ENCODE measurements at places on chromosomes 11 and 22.
A peak's percentile ranks its signal among the peaks of the same experiment; 100 is the strongest.

- DNase-seq: no peak
Observed at GRCh38 chr11:19756675-19757475, 44.2 kb downstream of the NAV2 start.

GRCh38 chr11:106765469-106766258 lies 252.6 kb downstream of the GUCY1A2 start:
- DNase-seq: no peak

DNA sequence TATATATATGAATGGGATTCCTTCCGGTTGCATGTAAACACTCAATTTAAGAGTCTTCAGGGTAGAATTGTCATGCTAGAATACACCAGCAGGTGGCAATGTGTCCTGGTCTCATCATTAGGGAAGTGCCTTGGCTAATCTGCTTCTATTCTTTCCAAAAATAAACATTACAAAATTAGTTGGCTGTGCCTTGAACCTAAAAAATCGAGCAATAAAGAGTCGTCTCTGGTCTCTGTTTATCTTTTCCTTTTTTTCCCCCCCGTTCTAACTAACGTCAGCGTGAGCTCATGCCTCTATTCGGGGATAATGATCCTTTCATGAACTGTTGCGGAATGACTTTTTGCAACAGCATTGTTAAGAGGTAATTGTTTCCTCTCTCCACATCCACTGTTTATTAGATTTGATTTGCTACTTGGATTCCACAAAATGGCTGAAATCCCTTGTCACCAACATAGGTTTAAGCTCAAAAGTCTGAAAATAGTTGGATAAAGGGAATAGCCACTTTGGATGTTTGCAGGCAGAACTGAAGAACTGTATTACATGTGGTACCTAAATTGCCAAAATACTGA lies 1.2 kb upstream of the ARHGEF12 start:
- DNase-seq: peak; percentile 82

DNA sequence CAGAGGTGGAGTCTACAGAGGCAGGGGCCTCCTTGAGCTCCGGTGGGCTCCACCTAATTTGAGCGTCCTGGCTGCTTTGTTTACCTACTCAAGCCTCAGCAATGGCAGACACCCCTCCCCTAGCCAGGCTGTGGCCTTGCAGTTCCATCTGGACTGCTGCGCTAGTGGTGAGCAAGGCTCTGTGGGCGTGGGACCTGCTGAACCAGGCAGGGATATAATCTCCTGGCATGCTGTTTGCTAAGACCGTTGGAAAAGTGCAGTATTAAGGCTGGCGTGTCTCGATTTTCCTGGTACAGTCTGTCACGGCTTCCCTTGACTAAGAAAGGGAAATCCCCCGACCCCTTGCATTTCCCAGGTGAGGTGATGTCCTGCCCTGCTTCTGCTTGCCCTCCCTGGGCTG lies 77.7 kb downstream of the GDPD4 start:
- no peak for DNase-seq

DNA sequence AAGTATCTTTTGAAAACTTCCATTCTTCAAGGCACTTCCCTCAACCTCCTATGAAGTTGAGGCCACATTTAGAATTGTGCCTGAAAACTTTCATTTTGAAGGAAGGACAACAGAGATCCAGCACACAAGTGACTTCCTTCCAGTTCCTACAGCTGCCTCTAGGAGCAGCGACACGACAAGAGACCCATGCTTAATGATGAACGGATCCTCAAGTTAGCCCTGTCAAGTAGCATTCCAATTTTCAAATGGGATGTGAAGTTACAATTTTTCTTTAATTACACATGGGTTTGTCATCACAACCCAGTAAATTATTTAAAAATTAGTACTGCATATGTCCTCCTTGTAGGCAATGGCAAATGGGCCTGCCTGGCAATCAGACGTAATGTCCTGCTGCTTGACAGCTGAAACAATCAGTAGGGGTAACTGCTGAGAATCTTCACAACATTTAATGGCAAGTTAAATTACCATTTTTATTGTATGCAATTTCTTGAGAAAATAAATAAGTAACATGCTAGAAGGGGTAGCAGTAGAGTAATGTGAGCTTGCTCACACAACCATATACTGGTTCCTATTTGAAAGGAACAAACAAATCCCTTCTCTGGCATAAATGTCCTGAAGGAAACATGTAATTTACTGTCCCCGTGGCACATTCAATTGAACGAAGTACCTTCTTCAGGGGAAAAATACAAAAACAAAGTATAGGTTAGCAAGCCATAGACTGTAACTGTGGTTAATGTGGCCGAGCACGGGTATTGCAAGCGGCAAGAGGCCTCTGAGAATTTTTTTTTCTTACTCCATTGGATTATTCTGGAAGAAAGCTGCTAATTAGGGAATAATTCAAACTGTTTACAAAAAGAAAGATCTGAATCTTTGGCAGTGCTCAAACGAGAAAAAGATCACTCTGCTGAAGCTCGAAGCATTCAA lies 288.3 kb downstream of the CADM1 start:
- DNase-seq: no peak

Measured in activated CD4-positive, alpha-beta T cell treated with anti-CD3 and anti-CD28 coated beads, Interleukin-2, Interleukin-4, amounts not matched to agents 100 ng/mL and 50 ng/mL, durations not matched to agents 16 hours and 8 hours (primary cell).